ENCODE measurements at places on chromosomes 12 and 14.

- DNase-seq, result no peak
Observed at GRCh38 chr12:58298803-58299202, 357.4 kb downstream of the ATP23 start.

GRCh38 chr12:21843795-21844194, 69.3 kb upstream of the KCNJ8 start:
- no peak for DNase-seq

DNA sequence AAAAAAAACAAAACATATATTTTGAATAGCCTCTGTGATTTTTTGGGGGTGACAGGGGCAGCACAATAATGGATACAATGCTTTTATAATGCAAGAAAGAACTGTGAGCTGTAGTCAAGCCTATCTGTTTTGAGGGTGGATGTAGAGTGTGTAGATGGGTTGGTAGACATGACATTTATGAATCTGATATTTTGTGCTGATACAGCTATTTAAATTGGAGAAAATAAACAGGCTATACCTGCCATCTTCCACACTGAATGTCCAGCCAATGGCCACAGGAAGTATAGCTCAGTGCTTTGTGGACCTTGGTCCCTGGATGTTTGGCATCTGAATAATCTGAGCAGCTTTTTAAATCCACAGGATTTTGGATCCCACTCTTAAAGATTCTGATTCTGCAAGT, 175.0 kb downstream of the NEDD1 start:
- no peak for DNase-seq

- no peak for DNase-seq
Observed at GRCh38 chr14:79018836-79019235, 848.7 kb downstream of the NRXN3 start.

GRCh38 chr14:20180486-20180885, 10.2 kb upstream of the OR11G2 start:
- DNase-seq, result no peak

- no peak for DNase-seq
Observed at GRCh38 chr14:21096978-21097635, 1.3 kb downstream of the ZNF219 start.

Measured in cortex of kidney (tissue), 1 donor.